ENCODE measurements at places on chromosomes 3 and 15.

DNA sequence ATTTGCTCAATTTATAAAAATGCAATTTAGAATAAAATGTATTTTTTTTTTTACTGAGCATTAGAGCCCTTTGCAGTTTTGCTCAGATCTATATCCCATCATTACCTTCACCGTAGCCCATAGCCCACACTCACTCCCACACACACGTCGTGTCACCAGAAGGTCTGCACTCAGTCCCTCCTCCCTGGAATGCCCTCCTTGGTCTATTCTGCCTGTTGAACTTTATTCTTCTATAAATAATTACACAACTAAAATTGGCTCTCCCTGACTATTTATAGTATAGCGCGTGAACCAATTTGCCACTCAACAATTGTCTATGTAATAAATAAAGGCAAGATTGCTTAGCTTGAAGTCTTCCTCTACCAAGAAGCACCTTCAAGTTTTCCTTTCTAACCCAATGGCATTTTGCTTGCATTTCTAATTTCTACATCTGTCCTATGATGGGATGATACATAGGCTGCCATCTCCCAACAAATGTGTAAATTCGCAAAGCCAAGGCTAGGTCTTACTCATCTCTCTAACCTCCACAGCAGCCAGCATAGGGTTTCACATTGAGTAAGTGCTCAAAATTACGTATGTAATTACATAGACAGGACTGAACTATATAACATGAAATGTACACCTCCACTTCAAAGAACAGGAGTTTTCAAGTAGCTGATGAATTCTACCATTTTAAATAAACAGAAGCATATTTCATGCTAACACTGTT is 172.0 kb upstream of the HES1 start:
- no peak for DNase-seq

GRCh38 chr3:192444096-192444790 is 283.1 kb downstream of the FGF12 start:
- no peak for DNase-seq

DNA sequence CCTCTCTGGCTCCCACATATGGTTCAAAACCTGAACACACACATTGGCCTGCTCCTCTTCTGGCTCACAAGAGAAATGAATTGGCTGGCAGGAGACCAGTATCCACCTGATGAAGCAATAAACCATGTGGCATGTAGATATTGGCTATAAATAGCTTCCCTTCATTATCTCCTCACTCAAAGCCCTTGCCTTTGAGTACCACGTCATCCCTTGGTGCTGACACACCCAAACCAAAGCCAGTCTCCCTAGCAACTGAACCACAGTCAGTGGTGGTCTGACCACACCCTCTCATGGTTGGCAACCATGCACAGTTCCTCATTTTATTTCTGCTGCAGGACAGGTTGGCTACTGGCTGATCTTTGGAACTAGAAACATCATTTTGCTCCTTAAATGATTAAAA is 98.8 kb downstream of the ZNF621 start:
- DNase-seq = no peak

DNA sequence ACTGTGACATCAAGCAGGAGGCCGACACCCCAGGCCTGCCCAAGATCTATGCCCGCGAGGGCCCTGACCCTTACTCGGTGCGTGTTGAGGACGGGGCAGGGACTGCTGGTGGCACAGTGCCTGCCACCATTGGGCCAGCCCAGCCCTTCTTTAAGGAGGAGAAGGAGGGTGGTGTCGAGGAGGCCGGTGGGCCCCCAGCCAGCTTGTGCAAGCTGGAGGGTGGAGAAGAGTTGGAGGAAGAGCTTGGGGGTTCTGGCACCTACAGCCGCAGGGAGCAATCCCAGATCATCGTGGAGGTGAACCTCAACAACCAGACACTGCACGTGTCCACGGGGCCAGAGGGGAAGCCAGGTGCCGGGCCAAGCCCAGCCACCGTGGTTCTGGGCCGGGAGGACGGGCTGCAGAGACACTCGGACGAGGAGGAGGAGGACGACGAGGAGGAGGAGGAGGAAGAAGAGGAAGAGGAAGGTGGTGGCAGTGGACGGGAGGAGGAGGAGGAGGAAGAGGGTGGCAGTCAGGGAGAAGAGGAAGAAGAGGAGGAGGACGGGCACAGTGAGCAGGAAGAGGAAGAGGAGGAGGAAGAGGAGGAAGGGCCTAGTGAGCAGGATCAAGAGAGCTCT is 5.4 kb downstream of the ZBTB47 start:
- DNase-seq = no peak

GRCh38 chr15:88574655-88575054 is 28.2 kb upstream of the DET1 start:
- no peak for DNase-seq

- no peak for DNase-seq
Observed at GRCh38 chr3:35404571-35404970, 234.8 kb upstream of the ARPP21 start.

DNA sequence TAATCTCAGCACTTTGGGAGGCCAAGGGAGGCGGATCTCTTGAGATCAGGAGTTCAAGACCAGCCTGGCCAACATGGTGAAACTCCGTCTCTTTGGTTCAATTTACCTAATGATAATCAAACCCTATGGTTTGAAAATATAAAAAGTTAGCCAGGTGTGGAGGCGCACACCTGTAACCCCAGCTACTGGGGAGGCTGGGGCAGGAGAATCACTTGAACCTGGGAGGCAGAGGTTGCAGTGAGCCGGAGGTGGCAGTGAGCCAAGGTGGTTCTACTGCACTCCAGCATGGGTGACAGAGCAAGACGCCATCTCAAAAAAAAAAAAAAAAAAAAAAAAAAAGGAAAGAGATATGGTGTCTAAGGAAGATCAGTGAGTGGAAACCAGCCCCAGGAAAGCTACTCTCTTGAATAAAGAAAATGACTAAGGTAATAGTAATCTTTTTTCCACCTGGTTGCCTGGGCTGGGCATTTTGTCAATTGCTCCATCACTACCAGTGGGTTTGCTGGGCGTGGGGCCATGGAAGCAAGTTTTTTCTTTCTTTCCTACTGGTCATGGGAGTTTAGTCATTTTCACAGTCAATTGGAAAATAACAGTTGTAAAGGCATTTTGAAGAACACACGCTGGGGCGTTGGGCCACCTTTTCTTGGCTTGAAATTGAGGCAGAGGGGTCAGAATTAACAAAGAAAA is 387.6 kb upstream of the RGMA start:
- DNase-seq = no peak

DNA sequence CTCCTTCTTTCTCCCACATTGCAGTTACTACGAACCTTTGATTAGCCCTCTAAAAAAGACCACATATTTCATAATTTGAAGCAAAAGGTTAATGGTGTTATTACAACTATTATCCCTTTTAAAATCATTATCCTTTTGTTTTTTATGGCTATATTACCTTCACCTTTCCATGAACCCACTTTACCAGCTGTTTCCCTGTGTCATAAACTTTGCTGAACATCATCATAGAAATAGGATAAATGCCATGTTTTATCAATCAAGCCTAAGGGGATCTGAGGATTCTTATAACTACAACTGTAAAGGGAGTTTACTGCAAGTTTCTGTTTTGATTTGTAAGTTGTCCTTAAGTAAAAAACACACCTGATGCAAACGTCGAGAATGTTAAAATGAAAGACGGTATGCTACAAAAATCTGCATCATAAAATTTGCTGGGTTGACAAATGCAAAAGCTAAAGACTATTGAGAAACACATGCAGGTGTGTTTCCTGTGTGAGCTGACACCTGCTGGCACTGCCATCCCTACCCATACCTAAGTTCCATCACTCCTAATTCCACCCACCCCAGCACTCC is 39.1 kb upstream of the ARRDC4 start:
- no peak for DNase-seq

DNA sequence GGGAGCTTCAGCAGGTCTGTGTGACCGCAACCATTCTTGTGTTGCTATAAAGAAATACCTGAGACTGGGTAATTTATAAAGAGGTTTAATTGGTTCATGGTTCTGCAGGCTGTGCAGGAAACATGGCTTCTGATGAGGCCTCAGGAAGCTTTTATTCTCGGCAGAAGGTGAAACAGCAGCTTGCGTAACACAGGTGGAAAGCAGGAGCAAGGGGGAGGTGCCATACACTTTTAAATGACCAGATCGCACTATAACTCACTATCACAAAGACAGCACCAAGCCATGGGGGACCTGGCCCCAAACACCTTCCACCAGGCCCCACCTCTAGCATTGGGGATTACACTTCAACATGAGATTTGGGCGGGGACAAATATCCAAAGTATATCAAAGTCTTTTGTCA is 8.3 kb upstream of the CIB2 start:
- DNase-seq = no peak

DNA sequence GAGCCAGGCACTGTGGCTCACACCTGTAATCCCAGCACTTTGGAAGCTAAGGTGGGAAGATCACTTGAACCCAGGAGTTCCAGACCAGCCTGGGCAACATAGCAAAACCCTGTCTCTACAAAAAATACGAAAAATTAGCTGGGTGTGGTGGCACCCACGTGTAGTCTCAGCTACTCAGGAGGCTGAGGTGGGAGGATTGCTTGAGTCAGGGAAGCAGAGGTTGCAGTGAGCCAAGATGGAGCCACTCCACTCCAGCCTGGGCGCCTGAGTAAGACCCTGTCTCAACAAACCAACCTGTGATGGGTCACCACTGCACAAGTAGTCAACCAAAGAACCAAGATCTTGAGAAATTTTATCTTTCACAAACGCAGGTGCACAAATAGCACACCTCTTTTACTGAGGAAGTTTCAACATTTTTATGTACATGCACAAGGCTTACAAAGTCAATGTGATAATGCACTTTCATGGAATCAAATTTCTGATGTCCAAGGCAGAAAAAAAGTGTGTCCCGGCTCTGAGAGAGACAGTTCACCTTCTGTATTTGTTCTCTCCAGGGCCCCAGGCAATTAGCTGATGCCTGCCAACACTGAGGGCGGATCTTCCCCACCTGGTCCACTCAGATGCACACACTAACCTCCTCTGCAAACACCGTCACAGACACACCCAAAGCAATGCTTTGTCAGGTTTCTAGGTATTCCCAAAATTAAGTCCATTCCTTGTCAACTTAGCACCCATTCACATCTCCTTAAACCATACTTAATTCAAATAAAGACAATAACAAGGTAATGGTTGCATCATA is 12.4 kb downstream of the ACAA1 start:
- no peak for DNase-seq

- no peak for DNase-seq
Observed at GRCh38 chr3:123076496-123077418, 9.9 kb downstream of the PDIA5 start.

DNA sequence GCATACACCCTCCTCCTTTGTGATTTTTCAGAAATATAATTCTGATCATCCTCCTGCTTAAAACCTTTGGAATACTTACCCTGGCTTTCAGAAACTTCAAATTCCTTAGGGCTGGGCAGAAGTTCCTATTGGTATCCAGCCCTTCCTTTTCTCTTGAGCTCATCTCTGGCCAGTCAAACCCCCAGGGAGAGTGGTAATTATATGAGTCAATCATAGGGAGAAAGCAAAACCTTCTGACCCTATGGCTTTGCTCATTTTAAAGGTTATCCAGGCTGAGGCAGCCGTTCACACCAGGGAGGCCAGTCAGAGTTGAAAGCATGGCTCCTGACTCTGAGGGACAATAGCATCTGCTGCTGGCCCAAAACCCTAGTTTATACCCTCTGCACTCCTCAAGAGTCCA is 23.9 kb upstream of the CTNNB1 start:
- no peak for DNase-seq

DNA sequence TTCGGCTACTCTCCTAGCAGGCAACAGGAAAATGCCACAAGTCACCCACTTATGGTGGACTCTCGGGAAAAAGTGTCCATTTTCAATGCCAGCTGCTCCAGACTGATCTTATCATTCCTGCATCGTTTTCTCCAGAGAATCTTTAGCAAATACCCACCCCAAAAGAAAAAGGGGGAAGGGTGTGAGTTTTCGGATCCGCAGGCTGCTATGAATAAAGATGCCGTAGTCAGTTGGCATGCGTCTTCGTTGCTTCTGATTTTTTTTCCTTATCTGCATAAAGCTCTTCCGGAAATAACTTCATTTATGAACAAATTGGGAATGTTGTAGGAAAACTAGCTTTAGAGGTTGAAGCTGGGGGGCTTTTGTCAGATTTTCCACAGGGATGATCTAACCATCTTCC is 22.4 kb upstream of the VILL start:
- no peak for DNase-seq

DNA sequence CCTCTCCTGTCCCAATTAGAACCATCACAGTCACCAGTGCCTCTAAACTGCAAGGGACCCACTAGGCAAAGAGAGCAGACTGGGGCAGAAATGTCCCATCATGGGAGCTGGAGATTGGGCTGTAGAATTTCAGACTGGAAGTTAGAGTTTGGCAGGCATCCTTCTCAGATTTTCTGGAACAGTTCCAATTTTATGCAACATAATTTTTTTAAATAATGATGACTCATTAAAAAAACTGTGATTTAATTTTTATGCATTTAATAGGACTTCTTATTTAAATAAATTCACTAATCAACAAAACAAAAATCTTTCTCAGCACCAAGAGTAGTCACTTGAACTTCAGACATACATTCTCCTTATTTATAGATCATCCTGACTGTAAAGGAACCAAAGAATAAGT is 84.6 kb upstream of the SLC7A14 start:
- DNase-seq = no peak

GRCh38 chr3:53730576-53730975 is 115.6 kb downstream of the CHDH start:
- no peak for DNase-seq

- DNase-seq = no peak
Observed at GRCh38 chr3:100760377-100760776, 51.1 kb downstream of the TFG start.

- no peak for DNase-seq
Observed at GRCh38 chr3:157384031-157384430, 52.6 kb upstream of the PTX3 start.

DNA sequence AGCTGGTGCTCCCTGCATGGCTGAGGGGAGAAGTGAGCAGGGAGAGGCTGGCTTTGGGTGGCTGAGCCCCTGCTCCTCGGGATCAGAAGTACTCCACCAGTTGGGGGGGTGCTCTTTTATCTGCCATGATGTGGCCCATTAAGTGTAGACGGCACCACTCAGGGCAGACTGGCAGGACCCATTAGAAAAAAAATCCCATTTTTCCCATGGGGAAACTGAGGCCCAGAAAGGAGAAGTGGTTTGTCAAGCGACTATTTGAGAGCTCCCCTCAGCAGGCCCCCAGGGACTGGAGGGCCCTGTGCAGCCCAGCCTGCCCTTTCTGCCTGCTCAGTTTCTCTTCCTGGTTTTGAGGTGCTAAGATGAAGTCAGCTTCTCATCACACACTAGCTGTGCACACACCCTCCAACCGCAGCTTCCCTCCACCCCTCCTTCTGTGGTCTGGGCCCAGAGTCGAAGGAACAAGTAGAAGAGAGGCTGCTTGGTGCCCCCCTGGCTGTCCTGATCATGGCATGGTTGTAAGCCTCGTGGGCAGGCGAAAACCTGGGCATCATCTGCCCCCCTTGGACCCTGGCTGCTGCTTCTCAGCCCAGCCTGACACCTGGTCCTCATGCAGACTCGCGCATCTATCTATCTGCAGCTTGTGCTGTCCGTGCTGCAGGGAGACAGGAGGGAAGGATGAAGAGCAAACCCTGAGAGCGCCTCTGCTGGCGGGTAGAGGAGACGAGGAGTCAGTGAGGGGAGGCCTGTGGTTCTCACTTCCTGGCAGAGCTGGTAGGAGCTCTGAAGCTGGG is 5.6 kb downstream of the CSK start:
- no peak for DNase-seq
